ENCODE measurements at places on chromosomes 16 and 17.

DNA sequence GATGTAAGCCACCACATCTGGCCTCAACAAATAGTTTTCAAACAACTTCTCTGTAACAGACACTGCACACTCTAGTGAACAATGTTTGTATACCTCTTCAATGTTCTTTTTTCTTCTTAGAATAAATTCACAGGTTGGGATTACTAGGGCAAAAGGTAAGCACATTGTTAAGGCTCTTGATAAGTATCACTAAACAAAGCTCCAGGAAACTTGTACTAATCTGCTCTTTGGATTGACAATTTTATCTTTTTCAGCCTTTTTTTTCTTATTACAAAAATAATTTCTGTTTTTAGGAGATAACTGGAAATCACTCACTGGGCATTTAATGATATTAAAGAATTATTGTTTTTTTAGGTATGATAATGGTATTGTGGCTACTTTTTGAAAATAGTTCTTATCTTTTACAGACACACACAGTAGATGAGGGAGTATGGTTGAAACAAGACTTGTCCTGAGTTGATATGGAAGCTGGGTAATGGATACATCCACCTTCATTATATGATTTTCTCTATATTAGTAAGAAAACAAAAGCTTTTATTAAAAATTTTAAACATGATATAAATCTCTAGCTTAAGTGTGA, 7.7 kb upstream of the MPRIP start:
- DNase-seq: no peak

DNA sequence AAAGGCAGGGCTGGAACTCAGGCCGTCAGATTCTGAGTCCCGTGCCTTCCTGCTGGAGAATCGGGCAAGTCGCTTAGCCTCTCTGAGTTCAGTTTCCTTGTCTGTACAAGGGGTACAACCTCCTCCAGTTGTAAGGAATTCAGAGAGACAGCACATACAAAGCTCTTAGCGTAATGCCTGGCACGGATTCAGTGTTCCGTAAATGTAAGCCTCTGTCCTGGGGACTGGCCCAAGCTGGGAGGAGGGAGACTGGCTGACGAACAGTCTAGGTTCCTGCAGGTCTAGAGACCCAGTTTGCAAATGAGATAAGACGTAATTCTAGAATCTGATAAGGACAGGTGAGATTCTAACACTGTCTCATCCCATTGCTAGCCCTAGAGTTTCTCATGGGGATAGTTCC, 9.9 kb downstream of the METTL22 start:
- DNase-seq: no peak

DNA sequence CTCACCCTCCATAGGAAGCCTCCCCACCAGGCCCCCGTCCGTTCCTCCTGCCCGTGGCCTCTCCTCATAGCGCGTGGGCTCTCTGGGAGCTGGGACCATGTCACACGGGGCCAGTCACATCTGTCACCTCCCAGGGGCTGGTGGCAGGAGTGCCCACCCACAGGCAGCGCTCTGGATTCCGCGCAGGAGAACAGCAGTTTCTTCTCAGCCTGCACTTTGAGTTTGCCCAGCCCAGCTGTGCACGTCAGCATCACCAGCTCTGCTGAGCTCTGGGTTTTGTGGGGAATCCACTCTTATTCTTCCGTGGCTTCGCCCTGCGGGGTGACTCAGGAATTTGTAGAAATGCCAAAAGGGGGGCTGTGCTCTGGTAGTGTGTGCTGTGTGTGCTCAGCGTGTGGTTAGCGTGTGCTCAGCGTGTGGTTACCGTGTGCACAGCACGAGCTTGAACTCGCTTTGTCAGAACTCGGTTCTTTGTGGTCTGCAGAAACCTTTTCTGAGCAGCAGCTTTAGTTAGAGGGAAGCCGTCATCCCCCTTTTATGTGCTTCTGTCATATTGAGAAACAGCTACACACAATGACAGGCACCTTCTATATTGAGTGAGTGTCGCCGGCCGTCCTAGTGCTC, 3.2 kb downstream of the ACSF3 start:
- no peak for DNase-seq

DNA sequence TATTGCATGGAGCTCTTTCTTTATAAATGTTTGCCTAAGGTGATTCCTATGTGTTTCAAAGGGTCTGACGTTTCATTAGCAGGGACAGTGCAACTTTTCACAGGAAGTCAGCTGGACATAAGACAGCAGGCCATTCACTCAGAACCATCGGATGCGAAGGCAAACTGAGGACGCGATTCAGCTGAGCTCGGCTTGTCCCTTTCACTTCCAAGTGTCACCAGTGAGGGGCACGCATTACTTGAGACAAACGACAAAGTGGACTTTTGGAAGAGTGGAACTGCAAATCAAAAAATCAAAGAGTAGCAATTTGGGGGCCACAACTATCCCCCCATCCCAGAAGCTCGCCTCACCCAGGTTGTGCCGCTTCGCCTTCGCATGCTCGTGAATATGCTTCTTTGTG, 14.6 kb downstream of the USP22 start:
- DNase-seq: no peak

GRCh38 chr17:34614698-34615097, 35.3 kb downstream of the TMEM132E start:
- no peak for DNase-seq

- DNase-seq: no peak
Measured at GRCh38 chr16:72469932-72470331, 298.0 kb upstream of the PMFBP1 start.

- no peak for DNase-seq
Measured at GRCh38 chr16:23333034-23333579, 31.0 kb downstream of the SCNN1B start.

DNA sequence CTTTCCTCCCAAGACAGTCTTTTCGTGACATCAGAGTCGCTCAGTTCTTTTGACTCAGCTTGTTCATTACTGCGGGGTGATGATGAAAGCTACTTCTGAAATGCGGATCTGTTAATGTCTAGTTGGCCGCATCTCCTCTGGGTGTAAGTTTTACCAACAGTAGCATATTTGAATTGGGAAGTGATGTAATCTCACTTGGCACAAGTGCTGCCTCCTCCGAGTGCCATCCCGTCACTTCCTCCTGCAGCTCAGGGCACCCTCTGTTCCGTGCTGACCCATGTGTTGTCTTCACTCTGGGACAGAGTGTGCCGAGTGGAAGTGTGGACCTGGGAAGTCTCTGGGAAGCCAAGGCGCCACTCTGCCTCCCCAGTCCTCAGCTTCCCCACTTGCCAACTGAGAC, 8.9 kb downstream of the ADAD2 start:
- no peak for DNase-seq

DNA sequence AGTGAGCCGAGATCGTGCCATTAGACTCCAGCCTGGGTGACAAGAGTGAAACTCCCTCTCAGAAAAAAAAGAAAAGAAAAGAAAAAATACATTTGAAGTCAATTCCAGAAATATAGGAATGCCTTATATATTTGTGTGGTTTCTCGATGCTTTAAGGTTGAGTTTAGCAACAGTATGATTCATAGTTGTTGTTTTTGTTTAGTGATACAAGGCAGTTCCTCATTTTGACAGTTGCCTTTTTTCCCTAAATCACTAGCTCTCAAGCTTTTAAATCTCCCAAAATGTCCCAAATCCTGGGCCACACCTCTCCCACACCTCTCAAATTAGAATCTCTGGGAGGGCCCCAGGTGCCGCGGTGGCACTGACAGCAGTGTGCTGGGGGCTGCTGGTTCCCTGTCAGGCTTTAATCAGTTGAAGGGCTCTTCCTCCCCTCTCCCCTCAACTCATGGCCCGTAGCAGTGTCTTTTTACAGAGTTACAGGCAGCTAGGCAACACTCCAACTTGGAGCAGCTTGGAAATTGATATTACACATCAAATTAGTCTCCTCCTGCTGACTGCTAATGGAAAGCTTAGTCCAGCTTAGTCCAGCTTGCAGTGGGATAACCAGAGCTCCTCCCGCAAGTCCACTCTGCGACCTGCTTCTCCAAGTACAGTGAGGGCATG, 58.4 kb downstream of the EPN2 start:
- DNase-seq: no peak

- no peak for DNase-seq
Measured at GRCh38 chr17:11492511-11492910, 105.8 kb upstream of the DNAH9 start.

DNA sequence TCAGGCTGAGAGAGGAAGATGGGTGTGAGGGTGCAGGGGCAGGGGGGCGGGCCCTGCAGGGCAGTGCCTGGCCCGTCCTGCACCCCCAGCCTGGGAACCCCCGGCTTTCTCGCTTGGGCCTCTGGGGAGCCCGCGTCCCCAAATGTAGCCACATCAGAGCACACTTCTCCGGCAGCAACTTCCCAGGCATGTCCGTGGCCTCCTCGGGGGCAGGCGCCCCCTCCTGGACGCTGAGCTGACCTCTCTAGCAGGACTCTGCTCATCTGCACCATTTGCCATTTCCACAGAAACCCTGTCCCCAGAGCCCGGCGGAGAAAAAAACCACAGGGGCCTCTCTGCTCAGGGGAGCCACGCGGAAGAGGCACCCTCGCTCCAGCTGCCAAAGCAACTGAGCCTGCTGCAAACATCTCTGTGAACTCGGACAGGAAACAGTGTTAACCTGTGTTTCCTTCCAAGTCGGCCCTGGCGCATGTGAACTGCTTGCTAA, 63.4 kb downstream of the KLHDC4 start:
- DNase-seq: no peak

DNA sequence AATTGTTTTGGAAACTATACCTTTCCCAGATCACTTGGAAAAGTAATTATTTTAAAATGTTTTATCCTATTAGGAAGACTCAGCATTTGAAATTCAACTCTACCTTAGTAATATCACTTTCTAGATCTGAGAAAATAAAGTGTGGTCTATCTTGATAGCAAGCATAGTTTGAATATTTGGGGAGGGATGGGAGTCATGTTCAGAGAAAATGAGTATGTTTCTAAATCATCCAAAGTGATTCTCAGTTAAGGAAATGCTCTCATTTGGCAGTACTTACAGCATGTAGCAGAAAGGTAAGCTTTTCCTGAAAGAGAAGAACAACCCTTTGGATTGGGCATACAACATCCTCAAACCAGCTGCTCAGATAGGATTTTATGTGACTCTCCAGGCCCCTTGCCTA, 6.9 kb downstream of the C17orf75 start:
- DNase-seq: no peak

DNA sequence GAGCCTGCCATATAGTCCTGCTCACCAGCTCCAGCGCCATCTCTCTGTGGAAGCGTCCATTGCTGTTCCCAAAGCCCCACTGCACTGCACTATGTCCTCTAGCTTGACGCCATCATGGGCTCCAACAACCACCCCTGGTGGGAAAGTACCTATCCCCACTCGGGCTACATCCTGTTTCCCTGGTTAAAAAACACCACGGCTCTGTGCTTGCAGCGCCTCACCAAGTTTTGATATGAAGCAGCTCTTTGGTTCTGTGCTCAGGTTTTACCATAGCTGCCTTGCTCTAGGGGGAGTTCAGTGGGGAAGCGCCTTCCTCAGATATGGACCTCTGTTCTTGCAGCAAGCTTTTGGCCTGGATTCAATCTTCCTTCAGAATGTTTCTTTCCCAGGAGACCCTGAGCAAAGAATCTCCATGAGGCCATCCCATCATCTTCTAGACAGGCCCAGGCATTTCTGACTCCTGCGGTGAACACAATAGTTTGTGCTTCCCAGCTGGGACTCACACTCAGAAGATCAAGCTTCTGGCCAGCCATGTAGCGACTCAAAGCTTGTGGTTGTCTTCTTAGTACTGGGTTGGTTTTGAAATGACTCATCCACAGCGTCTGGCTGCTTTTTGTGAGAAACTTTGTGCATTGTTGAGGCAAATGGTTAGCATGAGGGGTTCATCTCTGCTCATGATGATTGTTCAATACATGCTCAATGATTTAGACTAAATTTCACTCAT, 39.5 kb downstream of the DYNLRB2 start:
- DNase-seq: no peak

- no peak for DNase-seq
Measured at GRCh38 chr16:78562111-78562510, 462.7 kb downstream of the WWOX start.

DNA sequence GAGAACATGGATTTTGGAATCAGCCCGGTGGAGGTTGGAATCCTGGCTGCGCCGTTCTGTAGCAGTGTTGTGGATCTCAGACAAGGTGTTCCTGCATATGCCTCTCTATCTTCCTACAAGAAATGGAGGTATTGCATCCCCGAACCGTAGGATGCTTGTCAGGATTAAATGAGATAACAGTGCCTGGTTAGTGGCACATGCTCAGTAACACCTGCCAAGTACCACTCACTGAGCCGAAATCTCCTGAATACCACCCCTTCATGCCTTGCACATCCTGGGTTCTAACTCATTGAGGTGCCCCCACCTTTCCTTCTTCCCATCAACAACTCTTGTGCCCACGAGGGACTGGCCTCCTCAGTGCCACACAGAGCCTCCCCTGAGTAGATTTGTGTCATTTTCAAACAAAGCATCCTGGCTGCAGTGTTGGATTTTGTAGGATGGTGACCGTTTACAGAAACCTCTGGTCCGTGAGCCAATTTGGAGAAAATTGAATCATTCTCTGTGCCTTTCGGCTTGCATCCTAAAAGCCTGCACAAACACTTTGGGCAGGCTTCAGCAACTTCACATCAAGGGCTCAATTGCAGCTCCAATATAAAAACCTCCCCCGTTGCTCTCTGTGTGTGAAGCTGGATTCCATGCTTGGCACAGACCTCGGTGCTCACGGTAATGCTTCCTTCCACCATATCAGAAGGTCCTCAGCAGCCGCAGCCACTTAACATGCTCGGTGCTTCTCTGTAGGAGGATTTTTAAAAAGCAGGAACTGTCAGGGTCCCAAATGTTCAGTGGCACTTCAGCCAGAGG, 84.2 kb downstream of the WWOX start:
- no peak for DNase-seq

GRCh38 chr17:32927724-32928585, at the start of gene TMEM98:
TSS of gene TMEM98 (plus strand) at chr17:32928153. CDS start at chr17:32931529, 3,376 bp downstream.
- DNase-seq: peak; percentile 42

DNA sequence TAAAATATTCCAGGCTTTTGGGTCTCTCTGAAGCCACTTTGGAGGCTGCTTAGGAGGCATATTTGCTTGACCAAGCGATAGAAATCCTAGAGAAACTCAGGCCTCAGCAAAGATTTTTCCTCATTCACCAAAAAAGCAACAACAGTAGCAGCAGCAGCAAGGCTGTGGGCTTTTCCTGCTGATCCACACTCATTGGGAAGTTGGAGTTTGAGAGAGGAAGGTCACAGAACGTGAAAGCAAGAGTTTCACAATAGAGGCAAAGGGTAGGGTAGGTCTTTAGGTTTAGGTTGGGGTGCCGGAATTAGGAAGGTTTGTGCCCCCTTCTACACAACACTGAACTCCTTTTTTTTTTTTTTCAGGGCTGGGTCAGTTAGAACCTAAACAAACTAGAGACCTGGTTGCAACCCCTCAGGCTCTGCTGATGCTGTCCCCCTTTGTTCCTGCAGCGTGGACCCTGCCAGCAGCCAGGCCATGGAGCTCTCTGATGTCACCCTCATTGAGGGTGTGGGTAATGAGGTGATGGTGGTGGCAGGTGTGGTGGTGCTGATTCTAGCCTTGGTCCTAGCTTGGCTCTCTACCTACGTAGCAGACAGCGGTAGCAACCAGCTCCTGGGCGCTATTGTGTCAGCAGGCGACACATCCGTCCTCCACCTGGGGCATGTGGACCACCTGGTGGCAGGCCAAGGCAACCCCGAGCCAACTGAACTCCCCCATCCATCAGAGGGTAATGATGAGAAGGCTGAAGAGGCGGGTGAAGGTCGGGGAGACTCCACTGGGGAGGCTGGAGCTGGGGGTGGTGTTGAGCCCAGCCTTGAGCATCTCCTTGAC, 2.0 kb downstream of the TMUB2 start:
- no peak for DNase-seq

GRCh38 chr17:75490953-75491649, 24.2 kb downstream of the CASKIN2 start:
- DNase-seq: no peak

Measured in neuronal stem cell (in vitro differentiated cells).